ENCODE measurements at places on chromosomes 7 and 10.

GRCh38 chr10:101769541-101770180 is 6.3 kb downstream of the FGF8 start:
- DNase-seq, result no peak

DNA sequence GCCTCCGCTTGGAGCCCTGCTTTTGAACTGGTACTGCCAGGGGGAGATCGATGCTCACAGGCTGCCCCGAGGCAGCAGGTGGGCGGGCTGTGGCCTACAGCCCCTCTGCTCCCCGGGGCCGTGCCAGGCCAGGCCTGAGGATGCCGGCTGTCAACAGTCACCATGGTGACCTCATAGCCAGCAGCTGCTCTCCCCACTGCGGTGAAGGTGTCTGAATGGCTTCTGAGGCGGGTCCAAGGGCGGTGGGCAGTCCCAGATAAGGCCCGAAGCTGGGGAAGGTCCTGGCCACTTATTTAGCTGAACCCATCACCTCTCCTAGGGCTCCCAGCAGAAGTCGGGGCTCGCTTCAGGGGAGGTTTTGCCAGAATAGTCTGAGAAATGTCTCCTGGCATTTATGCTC is 179.3 kb downstream of the ARHGAP12 start:
- no peak for DNase-seq

DNA sequence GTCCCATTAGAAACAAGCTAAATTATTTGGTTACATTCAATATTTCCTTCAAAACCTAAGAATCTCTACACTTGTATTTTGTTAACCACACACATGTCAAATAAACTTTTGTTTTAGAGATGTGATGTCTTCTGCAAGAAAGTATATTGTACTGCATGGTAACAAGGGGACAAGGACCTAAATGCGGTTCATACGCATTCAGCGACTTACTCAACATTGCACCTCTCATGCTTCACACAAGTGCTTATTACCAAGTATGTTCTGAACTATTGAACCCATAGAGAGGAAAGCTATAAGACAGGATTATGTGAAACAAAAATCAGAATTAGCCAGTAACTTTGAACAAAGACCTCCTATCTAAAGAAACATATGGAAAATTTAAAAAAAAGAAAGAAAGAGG is 68.3 kb downstream of the CREB5 start:
- DNase-seq, result no peak

DNA sequence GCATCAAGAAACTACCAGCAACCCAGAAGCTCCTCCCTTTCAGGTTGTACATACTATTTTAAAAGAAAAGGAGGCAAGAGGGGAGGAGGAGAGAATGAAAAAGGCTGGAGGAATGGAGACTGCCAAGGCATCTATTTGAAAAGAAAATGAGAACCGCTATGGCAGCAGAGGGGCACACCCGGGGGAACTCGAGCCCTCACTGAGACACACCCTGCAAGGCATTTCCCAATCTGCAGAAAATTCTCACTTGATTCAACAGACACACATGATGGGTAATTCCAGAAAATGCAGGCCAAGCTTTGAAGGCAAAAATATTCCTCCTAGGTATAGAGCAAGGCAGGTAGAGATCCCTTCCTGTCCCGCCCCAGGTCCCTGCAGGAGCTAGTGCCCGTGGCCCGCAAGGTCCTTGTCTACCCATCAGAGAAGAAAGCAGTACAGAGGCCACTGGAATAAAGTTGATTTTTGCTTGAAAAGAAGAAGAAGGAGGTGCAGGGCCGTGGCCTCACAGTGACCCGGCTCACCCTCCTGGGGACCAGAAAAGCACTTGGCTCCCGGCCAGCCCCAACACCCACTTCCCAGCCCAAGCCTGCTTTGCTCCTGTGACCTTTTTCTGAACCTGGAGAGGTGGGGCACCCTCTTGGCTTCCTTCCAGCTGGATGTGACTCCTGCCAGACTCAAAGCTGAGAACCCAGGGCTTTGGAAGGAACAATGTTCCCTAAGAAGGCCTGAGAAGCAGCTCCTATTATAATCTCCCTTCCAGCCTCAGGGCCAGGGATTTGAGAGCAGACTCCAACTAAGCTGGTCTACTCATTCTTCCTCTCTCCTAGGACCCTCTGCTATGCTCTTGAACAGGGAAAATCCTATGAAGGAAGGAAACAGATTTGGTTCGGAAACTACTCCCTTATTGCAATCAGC is 6.2 kb upstream of the PIK3CG start:
- no peak for DNase-seq

DNA sequence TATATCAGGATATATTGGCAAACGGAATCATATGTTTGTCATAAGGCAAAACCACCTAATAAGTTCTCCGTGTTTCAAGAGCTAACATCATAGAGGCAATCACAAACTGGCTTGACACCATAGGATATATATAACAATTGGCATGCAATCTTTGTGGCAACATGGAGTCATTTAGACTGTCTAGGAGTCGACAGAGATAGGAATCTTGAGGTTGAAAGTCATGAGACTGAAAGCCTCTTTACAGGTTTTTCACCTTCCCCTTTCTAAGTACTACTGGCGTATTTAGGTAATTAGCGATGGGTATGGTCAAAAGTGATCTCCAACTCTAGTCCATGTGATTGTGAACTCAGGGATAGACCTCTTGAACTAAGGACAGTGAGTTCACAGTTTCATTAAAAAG is 63.7 kb downstream of the THSD7A start:
- no peak for DNase-seq

- no peak for DNase-seq
Measured at GRCh38 chr7:25405736-25406135, 177.4 kb upstream of the NPVF start.

DNA sequence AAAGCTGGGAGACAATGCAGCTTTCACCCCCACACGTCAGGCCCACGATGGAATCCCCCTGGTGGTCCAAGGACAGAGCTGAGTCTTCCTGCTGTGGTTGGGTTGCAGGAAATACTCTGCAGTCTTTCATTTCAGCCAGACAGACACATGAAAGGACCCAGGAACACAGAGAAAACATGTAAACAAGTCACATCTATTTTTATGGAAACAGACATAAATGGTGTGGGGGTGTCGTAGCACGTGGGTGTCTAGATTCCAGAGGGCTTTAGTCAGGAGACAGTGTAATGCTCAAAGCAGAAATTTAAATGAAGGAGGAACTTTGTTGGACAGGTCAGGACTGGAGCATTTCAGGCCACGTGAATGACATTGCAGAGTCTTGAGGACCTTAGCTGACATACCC is 444.6 kb downstream of the SUGCT start:
- DNase-seq, result no peak

DNA sequence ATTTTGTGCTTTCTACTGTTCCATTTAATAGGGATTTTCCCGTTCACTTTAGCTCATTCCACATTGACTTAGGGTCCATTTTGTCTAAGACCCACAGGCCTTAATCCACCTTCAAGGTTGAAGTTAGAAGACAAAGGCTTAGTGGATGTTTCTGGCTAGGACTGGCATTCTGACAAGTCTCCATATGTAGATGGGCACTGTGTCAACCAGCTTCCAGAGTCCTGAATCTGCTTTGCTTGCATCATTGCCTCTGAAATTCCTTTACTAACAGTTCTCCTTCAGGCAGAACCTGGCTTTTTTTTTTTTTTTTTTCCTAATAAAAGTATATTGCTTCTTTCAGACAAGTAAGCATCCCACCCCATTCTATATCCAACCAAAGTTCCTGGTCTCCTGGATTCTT is 69.6 kb upstream of the PDCD4 start:
- no peak for DNase-seq

GRCh38 chr7:137820677-137821420 is 25.9 kb downstream of the DGKI start:
- no peak for DNase-seq

DNA sequence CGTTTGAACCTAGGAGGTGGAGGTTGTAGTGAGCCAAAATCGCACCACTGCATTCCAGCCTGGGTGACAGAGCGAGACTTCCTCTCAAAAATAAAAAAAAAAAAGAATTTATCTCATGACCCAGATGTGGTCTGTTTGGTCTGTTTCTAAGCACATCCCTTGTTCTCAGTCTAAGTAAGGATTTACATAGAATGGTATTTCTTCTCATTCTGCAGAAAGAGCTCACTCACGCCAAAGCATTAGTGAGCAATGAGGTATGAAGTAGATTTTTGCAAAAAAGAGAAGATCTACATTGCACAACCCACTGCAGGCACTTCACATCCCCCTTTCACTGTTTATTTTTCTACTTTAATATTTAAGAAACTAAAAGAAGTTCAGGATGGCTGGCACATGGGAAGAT is 76.5 kb upstream of the FGL2 start:
- DNase-seq, result no peak

DNA sequence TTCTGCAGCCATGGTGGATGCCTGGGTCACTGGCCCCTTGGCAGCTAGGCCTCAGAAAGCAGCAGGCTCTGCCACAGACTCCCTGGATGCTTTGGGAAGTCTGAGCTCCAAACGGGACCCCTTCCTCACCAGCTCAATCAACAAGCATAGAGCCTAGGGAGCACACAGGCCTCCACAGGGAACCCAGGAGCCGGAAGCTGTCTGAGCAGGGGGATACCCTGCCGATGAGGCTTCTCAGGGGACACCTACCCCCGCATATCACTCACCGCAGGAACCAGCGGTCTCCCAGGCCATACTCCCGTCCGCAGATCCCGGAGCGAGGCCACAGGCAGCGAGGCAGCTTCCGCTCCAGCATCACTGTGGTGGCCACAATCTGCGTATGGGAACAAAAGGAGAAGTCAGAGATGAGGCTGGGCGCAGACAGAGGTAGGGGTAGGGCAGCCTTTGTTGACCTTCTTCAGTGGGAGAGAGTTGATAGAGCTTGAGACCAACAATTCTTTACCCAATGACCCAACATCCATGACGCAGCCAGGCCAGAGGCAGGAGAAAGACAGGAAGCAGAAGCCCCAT is 13.4 kb downstream of the TRPV6 start:
- no peak for DNase-seq

GRCh38 chr7:146150153-146150552 is 33.6 kb downstream of the CNTNAP2 start:
- DNase-seq, result no peak
